ENCODE measurements at places on chromosomes 4 and X.

GRCh38 chrX:119990556-119991004 lies 47.0 kb upstream of the NKAP start:
- DNase-seq, result no peak

DNA sequence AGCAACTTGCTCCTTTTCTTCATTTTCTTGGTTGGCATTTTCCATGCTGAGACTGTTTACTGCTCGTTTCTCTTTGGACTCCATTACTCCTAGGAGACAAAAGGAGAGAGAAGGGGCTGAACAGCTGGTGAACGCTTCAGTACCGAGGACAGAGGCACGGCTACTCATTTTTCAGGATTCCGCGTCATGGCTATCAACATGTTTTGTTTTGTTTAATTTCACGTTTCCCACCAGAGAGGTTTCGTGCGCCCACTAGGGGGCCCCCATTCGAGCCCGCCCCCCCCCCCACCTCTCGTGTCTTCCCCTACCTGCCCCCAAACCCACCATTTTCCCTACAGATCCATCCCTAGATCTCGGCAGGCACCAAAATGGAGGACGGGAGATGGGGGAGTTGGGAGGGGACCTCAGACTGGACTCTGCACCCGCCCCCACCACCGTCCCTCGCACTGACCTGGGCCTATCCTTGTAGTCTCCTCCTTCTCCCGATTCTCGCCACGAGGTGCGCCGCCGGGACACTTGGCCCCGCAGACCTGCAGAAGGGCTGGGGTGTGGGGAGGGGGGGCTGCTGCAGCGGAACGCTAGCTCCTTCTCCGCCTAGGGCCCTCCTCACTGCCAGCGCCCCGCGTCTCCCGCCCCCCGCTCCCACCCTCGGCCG lies 653 bp downstream of the BEX1 start:
- DNase-seq, result no peak

- no peak for DNase-seq
These were observed 246.1 kb downstream of the NR3C2 start for GRCh38 chr4:148196164-148196563.

DNA sequence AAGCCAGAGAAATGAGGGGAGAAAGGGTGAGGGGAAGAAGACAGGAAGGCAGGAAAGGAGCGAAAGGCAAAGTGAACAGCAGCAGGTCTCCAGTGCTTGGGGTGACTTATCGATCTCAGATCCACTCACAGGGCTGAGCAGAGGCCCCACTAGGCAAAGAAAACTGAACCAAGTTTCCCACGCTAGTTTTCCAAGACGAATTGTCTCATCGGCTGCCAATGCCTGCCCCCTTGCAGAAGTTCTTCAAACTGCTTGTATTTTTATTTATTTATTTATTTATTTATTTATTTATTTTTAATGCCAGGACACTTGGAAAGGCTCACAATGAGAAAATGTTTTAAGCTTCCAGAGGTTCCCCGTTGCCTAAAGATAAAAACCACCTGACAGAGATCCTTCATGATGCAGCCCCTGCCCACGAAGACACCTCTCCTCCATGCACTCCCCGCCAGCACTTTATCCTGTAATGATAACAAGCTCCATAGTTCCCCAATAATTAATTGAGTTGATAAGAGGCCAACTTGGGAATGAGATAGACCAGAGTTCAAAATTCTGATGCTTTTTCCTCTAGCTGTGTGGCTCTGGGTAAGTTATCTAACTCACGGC lies 43.2 kb downstream of the QDPR start:
- DNase-seq, result peak; percentile 12

GRCh38 chr4:106809076-106809475 lies 227.0 kb downstream of the DKK2 start:
- DNase-seq, result peak; percentile 26

DNA sequence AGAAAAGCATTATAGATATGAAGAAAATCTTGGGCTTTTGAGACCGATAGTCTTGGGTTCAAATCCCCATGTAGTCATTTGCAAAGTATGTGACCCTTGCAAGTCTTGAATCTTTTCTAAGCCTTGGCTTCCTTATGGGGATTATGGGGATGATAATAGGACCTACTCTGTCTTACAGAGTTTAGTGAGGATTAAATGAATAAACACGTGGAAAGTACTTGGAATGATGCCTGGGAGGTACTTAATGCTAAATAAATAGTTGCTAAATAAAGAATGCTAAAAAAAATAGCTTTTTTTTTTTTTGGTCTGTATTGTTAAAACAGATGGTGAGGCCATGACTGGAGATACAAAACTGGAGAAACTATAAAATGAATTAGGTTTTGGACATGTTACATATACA lies 292.7 kb downstream of the GPAT3 start:
- no peak for DNase-seq

GRCh38 chr4:53925050-53925605 lies 139.3 kb downstream of the CHIC2 start:
- no peak for DNase-seq

- no peak for DNase-seq
These were observed 2.3 kb downstream of the TBC1D1 start for GRCh38 chr4:37893164-37893563.

DNA sequence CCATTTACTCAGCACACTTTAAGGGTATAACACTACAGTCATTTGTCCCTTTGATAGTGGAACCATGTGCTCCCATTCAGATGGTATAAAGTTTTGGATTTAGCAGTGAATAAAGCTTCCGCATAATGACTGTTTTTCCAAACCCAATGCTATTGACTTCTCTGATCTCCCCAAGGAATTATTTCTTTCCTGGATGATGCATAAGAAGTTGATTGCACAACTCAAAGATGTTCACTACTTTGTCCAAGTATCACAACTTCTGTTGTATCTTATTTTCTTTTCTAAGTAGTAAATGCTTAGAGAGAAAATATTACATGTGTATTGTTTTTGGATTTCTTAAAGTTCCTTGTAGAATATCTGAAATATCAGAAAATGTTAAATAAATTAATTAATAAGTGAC lies 300.2 kb downstream of the GPM6A start:
- DNase-seq, result no peak

- no peak for DNase-seq
These were observed 37.0 kb upstream of the KIT start for GRCh38 chr4:54620773-54621172.

GRCh38 chr4:127211650-127212560 lies 420.9 kb upstream of the INTU start:
- DNase-seq, result no peak

DNA sequence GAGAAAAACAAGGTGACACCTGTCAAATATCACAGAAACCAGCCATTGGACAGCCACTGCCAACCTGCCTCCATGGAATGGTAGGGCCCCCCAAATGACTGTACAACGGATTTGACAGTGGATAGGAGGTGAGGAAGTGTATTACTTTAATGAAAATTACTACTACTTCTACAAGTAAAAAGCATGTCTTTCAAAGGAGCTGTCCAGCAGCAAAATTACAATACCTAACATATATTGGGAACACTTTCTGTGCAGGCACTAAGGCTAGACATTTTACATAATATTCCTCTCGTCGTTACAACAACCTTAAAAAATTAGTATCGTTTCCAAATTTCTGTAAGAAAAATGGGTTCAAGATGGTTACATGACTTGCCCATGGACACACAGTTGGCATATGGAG lies 14.9 kb downstream of the PPP3CA start:
- DNase-seq, result no peak

GRCh38 chr4:143736861-143737260 lies 36.4 kb upstream of the FREM3 start:
- DNase-seq, result no peak

GRCh38 chr4:189740873-189741272 lies 199.8 kb upstream of the FRG1 start:
- DNase-seq, result no peak

DNA sequence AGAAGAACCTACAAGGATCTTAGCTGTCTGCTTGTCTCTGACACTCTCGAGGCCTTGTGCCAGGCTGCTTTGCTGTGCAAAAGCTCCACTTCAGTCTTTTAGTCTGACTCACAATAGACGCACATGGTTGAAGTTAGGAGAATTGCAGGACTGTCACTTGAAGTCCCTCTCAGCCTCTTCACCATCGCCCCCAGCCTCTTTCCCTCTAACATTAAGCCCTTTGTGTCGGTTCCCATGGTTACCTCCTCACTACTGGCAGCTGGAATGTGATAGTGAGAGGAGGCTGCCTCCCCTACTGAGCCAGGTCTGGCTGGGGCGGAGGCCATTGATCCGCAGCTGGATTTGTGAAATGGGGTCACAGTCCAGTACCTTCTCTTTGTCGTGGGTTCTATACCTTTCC lies 201.8 kb downstream of the SOWAHB start:
- DNase-seq, result no peak

DNA sequence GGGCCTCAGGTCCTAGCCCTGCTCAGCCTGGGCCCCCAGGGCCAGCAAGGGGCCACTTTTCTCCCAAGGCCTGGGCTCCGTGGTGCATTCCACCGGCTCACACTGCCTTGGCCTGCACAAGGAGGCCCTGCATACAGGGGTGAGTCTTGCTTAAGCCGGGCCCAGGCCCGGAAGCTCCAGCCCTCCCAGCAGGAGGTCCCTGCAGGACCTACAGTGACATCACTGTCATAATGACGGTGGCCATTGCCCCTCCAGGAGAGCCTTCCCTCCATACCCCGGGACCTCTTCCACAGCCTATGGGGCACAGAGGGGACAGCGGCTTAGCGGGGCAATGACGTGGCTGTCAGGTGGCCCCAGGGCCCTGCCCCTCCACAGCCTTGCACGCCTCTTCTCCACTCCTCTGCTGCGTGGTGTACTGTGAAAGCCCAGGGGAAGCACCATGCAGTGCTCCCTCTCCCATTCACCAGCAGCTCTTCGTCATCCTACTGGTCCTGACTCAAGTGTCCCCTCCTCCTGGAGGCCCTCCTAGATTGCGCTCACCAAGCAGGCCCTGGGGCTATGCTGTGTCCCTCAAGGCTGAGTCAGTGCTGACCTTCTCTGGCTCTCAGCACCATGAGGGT lies 32.3 kb upstream of the AFAP1 start:
- DNase-seq, result no peak

DNA sequence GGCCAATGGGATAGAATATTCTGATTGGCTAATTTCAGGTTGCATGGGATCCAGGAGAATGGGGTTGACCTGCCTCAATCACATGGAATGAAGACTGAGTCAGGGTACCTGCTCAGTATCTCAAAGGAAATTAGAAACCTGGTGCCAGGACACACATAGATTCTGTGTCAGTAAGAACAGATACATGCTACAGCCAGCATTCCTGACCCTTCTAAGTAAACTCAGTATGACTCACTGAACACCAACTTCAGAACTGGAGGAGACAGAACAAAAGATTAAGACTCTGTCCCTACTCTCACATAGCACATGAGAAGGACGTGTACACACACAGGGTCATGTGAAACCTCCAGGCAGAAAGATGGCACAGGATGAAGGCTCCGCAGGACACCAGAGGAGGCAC lies 54.5 kb downstream of the FAM184B start:
- DNase-seq, result no peak

GRCh38 chrX:17743913-17744312 lies 6.6 kb downstream of the SCML1 start:
- DNase-seq, result no peak

GRCh38 chr4:53068755-53069330 lies 206.7 kb downstream of the RASL11B start:
- no peak for DNase-seq

DNA sequence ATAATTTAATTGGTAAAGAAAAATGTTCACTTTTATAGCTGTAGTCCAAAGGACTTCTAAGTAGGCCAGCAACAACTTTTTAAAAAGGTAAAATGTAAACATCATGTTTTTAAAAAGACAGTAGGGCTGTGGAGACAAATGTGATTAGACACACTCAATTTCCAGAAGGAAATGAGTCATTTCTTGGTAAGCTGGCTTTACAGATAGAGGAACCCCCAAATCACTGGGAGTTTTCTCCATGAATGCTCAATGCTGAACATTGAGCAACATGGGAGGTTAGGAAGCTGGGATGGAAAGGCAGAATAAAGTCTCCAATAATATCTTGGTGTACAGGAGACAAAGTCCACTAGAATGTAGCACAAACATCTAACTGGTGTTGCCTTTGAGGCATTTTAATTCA lies 121.3 kb downstream of the NWD2 start:
- no peak for DNase-seq

GRCh38 chr4:82613121-82613520 lies 51.3 kb upstream of the TMEM150C start:
- DNase-seq, result no peak

DNA sequence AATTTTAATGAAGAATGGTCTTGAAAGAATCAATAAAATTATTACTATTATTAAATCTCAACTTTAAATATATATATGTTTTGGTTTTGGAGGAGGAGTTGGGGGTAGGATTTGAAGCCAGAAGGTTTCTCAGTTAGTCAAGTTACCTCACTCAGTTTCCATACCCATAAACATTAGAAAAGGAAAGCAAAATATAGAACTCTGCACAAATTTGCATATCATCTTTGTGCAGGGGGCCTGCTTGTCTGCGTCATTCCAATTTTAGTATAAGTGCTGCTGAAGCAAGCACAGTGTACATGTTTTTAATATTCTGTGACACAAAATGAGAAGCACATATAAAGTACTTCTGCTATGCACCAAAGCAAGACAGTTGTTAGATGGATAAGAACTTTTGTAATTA lies 47.5 kb upstream of the SCRG1 start:
- no peak for DNase-seq

GRCh38 chrX:69107747-69108401 lies 57.4 kb downstream of the PJA1 start:
- DNase-seq, result no peak

GRCh38 chr4:103719105-103719829 lies 518 bp downstream of the TACR3 start:
- no peak for DNase-seq

DNA sequence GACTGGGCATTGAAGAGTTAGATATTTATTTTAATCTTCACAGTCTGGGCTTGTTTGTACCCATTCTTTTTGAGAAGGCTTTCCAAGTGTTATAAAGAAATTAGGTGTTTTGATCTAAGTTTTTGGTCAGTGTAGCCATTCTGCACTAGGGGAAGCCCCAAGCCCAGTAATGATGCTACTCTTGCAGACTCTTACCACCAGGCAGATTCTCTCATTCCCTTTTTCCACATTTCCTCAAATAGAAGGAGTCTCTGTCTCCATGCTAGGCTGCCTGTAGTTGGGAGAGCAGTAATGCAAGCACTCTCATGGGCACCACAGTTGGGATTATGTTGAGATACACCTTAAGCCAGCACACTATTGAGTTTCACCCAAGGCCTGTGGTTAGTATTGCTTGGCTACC lies 21.5 kb downstream of the CDX4 start:
- no peak for DNase-seq

- DNase-seq, result no peak
These were observed 10.7 kb upstream of the TMEM164 start for GRCh38 chrX:109992203-109992602.

- DNase-seq, result no peak
These were observed 7.2 kb downstream of the CLDN22 start for GRCh38 chr4:183312841-183313240.

DNA sequence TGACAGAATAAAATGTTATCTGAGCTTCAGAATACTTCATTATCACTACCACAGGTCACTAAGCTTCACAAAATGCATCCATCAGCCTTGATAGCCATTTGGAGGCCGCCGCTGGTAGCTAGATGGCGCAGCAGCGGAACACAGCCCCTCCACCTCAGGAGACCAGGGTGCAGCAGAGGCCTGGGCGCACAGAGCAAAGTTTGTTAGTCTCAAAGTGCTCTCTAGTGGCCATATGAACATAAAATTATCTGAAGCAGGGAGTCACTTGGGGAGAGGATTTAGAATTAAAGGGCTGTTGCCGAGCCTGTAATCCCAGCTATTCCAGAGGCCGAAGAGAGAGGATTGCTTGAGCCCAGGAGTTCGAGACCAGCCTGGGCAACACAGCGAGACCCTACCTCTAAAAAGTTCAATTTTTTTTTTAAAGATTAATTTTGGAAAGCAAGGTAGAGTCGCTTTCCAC lies 8.1 kb upstream of the DCTD start:
- DNase-seq, result peak; percentile 91

Data from HCT116 (cell line).